Activated naive CD4-positive, alpha-beta T cell (primary cell): ENCODE measurements at places on chromosomes 12 and 14.

- no peak for DNase-seq
Measured at GRCh38 chr12:101935890-101936746, 58.7 kb downstream of the DRAM1 start.

DNA sequence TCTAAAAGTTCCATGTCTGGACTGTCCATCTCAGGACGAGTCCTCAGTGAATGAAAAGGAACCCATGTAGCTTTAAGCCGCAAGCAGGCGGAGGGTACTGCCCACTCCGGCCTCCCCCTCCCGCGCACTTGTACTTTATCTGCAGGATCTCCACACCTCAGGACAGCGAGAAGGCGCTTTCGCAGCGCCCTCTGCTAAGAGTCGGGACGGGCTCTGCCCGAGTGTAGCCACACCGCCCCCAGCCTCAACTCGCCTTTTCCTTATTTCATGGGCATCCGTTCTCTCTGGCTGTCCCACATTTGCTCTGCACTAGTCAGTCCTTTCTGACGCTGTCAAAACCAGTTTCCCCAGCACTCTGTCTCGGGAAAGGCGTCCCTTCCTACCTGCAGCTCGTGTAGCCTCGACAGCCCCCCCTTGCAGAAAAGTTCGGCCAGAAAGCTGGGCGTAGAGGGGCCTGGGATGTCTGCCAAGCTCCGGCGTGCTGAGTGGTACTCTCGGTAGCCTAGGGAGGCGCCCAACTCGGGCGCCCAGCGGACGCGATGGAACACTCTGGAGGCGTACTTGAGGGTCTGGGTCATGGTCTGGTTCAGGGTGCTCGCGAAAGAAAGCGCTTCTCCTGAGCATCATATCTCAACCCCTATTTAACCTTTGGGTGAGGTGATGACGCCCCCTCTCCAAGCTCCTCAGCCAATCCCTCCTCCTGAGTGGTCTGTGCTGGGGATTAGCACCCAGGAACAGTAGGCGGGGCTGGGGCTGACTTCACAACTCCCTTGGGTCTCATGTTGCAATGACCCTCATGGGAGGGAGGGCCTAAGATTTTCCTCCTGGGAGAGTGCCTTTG, at the start of gene CYP27B1:
CYP27B1 (minus strand) TSS at position 615 of the 841 bp plus-strand sequence; CDS start at position 578, 37 bp downstream.
- no peak for DNase-seq

DNA sequence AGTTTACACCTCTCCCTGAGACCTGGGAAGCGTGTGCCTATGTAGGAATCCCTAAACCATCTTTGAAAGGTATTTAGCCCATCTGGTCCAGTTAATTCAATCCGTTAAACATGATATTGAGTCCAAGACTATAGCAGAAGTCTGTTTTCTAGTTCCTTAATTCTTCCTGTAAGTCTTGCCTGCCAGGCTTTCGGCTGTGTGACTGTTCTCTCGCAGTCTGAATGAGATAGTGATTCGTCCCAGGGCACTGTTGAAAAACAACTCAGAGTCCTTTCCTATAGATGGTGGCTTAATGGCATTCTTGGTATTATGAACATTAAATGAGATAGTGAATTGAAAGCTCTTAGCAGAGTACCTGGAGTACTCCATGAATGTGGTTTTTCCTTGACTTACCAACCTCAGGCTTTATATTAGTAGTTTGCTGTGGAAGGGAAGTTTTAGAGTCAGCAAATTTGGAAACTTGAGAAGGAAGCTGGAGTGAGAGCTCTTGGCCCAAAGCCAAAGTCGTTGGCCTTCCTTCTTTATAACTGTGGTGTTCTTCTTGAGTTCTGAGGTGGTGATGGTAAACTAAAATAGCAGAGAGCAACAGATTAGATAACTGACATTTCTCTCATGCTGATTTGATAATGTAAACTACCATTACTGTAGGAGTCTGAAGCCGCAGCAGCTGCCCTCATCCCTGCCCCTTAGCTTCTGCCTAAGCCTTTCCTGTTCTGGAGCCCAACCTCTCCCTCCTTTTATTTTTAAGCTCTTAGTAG, 76.5 kb downstream of the TGFB3 start:
- DNase-seq, result no peak

DNA sequence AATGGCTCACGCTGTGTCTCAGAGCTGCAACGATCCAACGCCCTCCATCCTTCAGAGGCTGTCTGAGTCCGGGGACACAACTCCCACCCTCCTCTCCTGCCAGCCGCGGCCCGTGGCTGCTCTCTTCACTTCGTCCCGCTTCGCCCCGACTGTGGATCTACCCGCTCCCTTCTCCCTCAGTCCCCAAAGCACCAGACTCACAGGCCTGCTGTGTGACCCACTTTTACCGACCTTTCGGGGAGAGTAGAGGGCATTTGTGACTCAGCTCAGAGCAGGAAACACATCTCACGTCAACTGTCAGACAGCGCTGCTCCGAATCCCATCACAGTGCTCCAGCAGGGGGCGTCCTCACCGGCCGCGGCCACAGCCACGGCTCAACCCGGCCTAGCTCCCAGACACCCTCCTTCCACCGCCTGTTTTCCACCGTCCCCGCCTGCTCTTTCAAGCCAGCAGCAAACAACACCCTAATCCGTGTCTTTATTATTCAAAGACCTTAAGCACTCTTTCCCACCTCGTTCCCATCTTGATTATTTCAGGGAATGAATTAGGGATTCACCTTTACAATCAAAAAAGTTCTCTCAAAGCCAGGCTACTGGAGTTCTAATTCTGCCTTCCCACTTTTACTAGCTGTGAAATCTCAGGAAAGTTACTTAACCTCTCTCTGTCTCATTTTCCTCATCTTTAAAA, 5.0 kb upstream of the AQP2 start:
- peak; percentile 55 for DNase-seq

- DNase-seq, result no peak
Measured at GRCh38 chr14:100911665-100912316, 8.3 kb upstream of the RTL1 start.

- no peak for DNase-seq
Measured at GRCh38 chr12:105834496-105834895, 304.3 kb downstream of the NUAK1 start.

- no peak for DNase-seq
Measured at GRCh38 chr12:91967590-91967989, 178.1 kb downstream of the BTG1 start.

DNA sequence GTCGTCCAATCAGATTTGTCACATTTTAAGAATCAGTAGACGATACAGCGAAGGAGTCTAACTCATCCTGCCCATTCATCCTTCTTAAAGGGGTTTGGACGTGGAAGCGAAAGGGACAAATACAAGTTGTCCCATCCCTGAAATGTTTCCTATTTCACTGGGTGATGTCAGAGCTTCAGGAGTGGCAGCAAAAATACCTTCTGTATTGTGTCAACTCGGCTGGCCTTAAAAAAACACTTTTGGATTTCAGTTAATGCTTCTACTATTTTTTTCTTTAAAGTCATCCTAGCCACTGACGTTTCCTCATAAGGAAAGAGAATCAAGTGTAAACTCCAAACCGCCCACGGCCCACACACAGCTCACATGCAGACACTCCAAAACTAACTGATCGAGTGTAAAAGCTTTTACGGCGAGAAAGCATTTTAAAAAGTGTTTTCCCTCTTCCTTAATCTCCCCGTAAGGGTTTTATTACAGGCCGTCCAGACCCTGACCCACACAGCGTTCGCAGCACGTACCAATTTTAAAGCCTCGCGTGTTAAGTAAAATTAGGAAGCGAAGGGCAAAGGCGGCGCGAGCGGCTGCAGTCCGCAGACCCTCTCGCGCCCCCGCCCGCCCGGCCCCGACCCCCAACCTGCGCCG, 593 bp downstream of the CFL2 start:
- no peak for DNase-seq

DNA sequence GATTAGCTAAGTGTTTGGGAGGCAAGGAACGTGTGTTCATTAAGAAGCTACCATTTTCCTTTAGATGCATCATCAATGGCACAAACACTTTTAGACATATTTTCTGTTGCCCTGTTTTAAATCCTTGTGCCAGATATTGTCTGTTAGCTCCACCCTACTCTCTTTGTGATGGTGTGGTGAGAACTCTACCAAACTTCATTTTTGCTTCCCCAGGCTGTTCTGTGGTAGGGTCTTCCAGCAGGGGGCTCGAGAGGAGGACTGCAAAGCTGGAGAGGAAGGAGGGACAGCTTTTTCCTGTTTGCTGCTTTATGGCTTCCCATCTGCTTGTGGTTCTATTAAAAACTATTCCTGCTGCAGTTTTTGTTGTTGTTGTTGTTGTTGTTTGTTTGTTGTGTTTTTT, 23.8 kb upstream of the STRAP start:
- DNase-seq, result no peak
